ENCODE measurements at places on chromosomes 3 and 15.

GRCh38 chr3:144097163-144097562, 125.5 kb downstream of the DIPK2A start:
- DNase-seq: no peak

- DNase-seq: no peak
These were observed 289.3 kb upstream of the PLSCR5 start for GRCh38 chr3:146894406-146894805.

GRCh38 chr3:51715977-51716294, 9.1 kb downstream of the GRM2 start:
- DNase-seq: no peak

DNA sequence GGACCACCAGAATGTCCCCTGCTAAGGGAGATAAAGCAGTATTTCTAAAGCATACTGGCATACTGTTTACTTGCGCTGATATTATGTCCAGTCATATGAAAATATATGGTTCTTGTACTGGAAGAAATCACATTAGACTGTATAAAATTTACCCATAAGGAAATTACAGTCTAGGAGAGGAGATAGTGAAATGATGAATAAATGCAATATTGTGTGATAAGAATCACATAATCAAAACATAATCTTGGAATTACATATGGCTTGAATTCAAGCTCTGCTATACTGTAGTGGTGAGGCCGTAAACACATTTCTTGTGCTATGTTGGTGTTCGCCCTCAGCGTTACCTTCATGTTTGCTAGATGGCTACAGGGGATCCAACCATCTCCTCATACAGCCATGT, 20.7 kb upstream of the TGFBR2 start:
- no peak for DNase-seq

- no peak for DNase-seq
These were observed 269.4 kb upstream of the RGMA start for GRCh38 chr15:93358166-93359059.

DNA sequence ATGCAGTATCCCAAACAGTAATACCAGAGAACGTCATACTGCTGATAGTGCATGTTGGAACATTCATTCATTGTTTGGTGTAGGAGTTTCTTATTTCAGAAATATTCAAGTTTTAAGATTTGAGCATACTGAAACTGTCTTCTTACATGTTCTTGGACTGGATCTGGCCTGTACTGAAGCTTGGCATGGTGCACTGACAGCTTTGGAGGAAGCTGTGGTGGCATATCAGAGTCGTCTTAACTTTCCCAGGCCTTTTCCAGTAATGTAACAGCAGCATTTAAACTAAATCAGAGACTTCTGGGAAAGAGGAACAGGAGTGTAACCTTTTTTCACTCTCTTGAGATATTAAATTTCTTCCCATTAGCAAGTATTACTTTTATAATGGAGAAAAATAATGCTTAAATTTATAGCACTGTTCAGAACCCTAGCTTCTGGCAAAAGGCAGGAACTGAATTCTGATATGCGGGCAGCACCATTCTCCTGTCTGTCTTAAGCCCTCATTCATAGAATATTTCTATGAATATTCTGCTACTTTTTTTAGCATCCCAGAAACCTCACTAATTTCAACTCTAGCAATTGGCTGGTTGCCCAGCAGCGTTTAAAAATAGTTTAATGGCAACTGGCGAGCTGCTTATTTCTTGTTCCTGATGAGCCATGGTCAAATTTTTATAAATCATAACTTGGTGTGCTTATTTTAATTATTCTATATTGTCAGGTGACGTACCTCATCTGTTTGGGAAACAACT, 31.1 kb downstream of the DNAJC13 start:
- DNase-seq: no peak

GRCh38 chr15:74906067-74906449, 593 bp downstream of the FAM219B start:
- DNase-seq: no peak

GRCh38 chr3:43757666-43758321, 67.1 kb downstream of the ABHD5 start:
- DNase-seq: no peak

DNA sequence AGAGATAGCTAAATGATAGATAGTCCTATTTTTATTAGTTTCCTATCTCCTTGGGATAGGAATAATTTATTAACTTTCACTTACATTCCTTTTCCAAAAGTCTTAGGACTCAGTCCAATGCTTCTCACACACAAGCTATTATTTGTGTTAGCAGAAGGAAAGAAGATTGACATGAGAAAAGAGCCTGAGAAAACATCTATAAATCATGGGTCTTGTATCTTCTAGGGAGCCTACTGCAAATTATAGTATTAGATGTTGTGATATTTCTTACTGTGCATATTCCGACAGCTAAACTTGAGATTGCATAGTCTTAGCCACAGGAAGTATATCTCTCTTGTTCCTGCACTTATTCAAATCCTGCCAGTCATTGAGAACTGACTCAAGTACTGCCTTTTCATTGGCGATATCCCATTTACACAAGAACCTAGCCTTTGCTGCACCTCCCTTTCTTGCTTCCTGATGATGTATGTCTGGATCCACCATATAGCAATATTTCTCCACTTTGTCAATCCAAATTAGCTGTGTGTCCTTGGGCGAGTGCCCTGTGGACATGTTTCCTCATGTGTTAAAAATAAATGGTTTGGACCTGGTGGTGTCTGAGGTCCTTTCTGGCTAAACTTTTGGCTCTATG, 245.1 kb upstream of the LMCD1 start:
- no peak for DNase-seq

DNA sequence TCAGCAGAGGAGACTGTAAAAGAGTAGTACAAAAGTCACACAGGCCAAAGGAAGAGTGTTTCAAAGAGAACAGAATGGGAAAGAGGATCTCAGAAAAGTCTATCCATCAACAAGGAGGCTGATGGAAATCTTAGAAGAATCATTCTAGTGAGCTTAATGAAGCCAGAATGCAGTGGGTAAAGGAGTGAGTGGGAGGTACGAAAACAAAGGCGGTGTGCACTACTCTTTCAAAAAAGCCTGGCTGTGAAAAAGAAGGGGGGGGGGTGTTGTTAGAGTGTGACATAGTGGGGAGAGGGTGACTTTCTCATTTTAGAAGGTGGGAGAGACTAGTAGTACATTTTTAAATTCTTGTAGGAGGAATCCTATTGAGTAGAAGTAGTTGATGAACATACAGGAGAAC, 11.7 kb downstream of the PAQR9 start:
- no peak for DNase-seq

DNA sequence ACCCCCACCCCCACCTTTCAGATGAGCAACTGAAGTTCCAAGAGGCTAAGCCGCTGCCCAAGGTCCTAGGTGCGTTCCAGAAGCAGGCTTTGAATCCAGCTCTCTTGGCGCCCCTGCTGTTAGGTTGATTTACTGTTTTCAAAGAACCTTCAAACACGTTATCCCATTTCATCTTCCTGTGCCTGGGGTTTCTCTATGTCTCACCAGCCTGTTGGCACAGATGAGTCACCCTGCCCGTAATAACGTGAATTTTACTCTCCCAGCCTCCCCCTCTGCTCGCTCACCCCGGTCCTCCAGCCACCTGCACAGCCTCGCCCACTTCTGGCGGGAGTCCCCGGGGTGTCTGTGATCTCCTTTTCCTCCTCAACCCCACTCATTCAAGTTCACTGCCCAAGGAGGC, 13.0 kb upstream of the TSEN2 start:
- DNase-seq: no peak

- DNase-seq: no peak
These were observed 154.1 kb upstream of the LPP start for GRCh38 chr3:187999821-188000220.

GRCh38 chr3:48650723-48651122, 12.0 kb downstream of the CELSR3 start:
- no peak for DNase-seq

DNA sequence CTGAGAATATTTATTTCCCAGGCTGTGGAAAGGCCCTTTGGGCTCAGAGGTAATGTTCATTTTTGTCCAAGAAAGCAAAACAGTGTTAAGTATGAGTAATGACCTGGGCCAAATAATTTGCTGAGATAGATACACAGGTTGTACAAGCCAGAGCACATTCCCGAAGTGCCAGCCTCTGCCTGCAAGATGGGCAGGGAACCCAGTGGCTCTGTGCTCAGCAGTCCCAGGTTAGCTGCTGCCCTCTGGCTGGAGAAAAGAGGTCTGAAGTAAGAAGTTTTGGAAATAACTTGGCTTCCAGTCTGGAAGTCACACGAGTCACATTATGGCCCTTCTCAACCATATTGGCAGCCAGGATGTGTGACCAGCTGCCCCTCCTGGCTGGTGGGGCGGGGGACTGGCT, 20.2 kb downstream of the MYZAP start:
- no peak for DNase-seq

GRCh38 chr15:72116731-72117485, 1.0 kb downstream of the MYO9A start:
- DNase-seq: no peak

GRCh38 chr3:75193797-75194196, 470.3 kb upstream of the FRG2C start:
- DNase-seq: no peak

- no peak for DNase-seq
These were observed 115.3 kb upstream of the SMAD3 start for GRCh38 chr15:66950114-66950513.

GRCh38 chr15:40803076-40803475, 3.8 kb upstream of the ZFYVE19 start:
- no peak for DNase-seq

DNA sequence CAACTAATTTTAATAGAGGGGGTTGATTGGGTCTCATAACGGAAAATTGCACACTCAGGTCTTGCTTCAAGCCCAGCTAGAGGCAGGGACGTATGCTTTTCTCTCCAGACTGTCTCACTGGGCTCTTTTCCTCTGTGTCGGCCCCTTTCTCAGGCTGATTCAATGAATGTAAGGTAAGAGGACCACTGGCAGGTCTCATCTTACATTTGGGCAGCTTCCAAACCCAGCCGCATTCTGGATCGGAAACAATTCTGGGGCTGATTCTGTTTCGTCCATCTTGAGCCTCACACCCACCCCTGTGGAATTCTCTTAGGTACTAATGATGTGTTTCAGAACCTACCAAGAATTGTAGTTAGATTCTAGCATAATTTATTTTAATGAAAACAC, 40.7 kb downstream of the TMEM212 start:
- no peak for DNase-seq

DNA sequence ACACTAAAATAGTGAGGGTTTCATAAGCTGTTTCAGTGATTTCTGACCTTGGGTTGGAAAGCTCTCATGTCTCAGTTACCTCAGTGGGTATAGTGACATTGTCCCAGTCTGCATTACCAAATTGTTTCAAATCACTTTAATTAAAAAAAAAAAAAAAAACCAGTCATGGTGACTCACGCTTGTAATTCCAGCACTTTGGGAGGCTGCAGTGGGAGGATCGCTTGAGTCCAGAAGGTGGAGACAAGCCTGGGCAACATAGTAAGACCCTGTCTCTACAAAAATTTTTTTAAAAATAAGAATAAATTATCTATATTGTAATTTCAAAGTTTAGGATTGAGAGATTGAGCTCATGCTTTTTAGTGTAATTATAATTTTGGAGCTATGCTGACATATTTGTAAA, 78.0 kb downstream of the MBNL1 start:
- DNase-seq: no peak

- DNase-seq: no peak
These were observed 767 bp downstream of the WDR48 start for GRCh38 chr3:39052583-39052982.

DNA sequence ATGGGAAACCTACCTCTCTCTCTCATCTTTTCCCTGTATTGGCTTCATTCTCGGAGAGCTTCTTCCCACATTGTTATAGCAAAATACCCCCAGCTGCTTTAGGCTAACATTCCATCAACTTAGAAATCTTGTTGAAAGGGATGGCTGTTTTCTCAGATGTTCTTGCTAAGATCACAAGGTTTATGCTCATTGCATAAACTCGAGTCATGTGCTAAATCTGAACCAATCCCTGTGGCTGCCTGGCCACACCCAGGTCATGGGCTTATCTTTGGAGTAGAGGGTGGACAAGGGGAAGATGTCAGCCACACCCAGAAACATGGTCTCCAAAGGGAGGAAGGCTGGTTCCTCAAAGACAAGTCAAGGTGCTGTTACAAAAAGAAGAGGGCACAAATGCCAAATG, 150.6 kb upstream of the UMPS start:
- DNase-seq: no peak

GRCh38 chr3:115709093-115709492, 85.8 kb downstream of the GAP43 start:
- no peak for DNase-seq

DNA sequence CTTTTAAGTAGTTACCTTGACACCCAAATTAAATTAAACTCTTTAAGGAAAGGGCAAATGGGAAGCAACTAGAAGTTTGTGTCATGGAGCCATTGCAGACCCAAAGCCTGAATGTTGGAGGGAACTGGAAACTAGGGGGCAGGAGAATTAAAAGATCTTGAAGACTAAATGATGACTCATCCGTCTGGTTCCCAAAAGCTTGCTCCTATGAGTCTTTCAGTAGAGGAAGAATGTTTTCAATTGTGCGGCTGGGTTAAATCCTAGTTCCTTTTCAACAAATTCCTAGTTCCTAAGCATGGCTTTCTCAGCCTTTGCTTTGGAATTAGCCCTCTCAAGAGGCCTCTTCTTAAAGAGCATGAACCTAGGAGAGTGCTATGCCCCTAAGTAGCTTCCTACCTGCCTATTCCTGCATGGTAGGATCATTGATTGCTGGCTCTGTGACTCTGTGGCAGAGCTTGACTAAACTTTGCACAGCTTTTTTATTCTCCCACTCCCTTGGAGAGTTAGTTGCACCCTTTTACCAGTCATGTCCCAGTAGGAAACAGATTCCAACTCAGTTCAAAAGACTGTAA, 17.7 kb downstream of the CLEC3B start:
- DNase-seq: no peak

DNA sequence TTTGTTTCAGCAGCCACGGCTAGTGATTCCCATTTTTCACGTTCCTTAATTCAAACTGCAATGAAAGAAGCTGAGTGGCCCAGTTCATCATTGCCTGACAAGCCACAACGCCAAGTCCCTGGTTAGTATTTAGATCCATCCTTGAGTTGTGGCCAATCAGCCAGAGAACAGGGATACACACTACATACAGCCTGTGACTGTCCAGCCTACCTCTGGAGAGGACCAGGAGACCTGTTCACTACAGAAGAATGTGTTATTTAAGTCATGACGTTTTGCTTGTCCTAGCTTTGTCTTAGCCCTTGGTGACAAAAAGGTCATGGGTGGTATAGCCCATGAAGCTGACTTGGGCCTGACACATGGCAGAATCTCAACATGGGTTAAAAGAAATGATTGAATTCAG, 2.7 kb upstream of the TPM1 start:
- no peak for DNase-seq

- DNase-seq: no peak
These were observed 5.4 kb upstream of the CGNL1 start for GRCh38 chr15:57370929-57371328.

DNA sequence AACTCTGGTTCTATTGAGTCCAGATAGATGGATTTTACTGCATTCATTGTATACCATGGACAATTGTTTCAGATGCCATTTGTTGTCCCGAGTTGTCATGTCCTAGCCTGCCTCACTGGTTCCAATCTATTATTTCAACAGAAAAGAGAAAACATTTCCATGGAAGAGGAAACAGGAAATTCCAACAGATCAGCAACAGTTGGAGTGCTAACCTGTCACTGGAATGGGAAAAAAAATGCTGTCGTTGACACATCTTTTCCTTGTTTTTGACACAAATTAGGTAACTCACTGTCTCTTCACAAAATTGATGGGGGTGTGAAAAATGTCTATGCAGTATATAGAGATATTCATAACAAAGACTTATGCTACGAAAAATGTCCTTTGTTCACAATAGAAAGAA, 432.0 kb upstream of the TBL1XR1 start:
- no peak for DNase-seq

All from T-cell (primary cell).